Uterus (tissue), 4 donors: ENCODE measurements at places on chromosomes 2 and 18. TPM values are rescaled to one million over a fixed set of nuclear protein-coding genes. Genes with fewer than 3 reads are reported as not detected.

DNA sequence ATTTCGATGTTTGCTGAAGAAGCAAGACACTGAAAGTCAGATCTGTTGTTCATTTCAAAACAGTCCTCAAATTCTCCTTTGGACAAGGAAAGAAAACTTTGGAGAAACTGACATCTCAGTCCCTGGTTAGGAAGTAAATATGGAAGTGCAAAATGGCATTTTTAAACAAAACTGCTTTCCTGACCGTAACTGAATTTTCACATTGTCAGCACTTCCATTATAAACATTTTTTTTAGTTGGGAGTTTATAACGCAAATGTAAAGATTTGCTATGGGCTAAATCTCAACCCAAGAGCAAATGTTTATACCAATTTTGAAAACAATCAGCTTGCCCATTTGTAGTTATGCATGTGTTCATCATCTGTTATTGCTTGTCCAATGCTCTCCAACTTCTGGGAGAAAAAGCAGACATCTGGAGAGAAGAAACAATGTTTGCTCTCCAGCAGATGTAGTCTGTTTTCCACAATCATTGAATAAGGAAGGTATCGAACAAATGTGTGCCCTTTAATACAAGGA is 520.1 kb downstream of the ARHGAP15 start:
- DNase-seq = no peak

DNA sequence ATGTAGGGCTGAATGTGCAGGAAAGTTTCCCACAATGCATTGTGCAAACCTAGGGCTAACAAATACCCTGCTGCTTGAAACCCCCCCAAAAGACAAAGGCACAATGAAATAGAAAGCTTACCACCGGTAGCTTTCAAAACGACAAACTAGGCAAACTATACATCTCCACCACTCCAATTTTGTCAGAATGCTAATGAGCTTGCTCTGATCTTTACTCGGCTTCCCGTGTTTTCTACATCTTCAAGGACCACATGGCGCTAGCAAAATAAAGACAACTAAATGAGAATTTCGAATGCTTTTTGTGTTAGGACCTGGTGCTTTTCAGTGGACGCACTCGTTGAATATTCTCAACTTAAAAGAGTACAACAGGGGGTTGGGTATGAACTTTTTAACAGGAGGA is 37.2 kb upstream of the OTX1 start:
- no peak for DNase-seq

DNA sequence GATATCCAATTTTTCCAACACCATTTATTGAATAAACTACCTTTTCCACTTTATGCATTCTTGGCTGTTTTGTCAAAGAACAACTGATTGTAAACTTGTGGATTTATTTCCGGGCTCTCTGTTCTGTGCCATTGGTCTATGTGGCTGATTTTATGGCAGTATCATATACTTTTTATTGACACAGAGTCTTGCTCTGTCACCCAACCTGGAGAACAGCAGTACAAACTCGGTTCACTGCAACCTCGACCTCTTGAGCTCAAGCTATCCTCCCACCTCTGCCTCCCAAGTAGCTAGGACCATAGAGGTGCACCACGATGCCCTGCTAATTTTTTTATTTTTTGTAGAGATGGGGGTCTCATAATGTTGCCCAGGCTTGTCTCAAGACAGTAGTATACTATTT is 6.7 kb upstream of the GALNT5 start:
- no peak for DNase-seq

DNA sequence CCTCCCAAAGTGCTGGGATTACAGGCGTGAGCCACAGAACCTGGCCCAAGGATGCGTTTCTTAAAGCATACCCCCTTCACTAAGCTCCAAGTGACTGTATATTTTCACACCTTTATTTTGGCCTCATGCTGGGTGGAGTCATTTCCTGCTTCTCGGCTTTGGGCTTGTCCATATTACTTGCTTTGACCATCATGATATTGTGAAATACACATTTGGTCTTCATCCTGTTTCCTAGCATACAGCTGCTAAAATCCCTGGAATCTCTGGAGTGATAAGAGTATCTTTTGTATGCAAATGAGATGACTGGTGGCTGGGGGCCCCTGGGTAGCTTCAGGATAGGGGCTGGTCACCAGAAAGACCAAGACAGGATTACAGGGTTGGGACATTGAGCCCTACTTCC is 17.6 kb upstream of the COLEC12 start:
- no peak for DNase-seq

The VWA3B gene
- total RNA-seq = 2.1 TPM

The SP140L gene
- total RNA-seq = 14.1 TPM
